CD4-positive, alpha-beta T cell treated with Interleukin-6 for 4 hours (primary cell): ENCODE measurements at places on chromosomes 1 and 21.

- no peak for DNase-seq
These were observed 8.1 kb downstream of the LRRC53 start for GRCh38 chr1:74504125-74504932.

GRCh38 chr1:109089242-109090015, 1.1 kb upstream of the TMEM167B start:
- peak; percentile 30 for DNase-seq

DNA sequence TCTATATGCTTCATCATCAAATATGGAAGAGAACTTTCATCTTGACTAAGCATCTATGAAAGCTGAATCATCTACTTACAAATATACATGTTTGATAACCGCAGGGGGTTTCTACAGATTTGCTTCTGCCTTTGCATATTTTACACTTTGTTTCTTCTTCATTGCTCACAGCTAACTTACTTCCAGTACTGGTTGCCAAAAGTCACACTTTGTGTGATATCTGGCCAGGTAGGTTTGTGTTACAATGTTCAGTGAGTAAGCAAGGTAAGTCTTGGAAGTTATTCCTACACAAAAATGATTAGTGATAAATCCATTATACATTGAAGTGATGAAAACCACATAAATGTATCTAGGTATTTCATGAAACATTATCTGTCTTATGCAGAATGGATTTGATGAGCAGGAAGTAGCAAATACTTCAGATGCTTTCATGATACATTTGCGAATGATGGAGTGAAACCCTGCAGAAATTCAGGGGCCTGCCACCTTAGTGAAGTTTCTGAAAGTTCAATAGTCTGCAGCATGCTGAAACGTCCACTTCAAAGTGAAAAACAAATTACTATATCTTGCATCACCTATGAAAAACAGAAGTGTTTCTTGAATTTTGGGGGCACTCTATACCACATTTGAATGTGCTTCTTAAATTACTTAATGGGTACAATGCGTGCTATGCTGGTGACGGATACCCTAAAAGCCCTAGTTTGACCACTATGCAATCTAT, 187.3 kb downstream of the ATP6V1G3 start:
- no peak for DNase-seq

GRCh38 chr1:2408859-2409276, 3.5 kb downstream of the PEX10 start:
- DNase-seq: no peak

GRCh38 chr1:32336963-32337675, 1.1 kb upstream of the MARCKSL1 start:
- DNase-seq: peak; percentile 42

- DNase-seq: no peak
These were observed 27.4 kb downstream of the TNFSF18 start for GRCh38 chr1:173023343-173023742.

DNA sequence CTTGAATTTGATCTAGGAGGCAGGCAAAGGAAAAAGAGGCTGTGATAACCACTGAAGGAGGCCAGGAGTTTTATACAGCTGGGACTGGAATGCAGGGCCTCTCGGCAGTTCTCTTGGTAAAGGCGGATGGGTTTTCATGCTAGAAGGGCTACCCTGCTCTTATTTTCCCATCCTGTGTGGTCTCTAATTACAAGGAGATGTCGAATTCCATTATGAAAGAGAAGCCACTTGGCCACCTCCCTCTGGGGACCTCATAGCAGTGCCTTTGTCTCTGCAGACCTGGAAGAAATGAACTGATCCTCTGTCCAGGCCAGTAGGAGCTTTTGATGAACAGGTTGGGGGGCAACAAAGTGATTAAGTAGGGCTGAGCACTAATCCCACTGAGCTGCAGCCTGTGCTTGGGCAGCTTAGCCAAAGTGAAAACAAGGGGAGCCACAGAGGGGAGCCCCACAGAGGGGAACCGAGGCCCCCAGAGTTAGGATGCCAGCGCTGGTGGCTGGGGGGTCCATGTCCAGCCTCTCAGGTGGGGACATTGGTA, 42.2 kb upstream of the BCAR3 start:
- DNase-seq: no peak

GRCh38 chr21:34693192-34693810, 24.5 kb downstream of the CLIC6 start:
- DNase-seq: peak; percentile 64

DNA sequence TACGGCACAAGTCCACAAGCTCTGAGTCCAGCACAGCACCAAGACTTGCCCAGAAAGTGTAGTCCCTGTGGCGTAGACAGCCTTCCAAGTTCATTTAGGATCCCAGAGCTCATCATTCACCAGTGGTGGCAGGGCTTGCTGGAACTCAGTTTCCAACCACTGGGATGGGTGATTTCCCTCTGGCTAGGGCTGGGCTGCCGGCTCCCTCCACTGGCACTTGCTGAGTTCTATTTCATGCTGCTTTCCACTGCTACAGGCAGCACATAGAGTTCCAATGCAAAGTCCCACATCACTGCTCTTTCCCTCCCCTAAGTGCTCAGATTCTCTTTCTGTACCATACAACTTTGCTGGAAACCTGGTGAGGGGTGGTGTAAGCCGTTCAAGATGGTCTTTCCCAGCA, 510.3 kb upstream of the TMPRSS15 start:
- DNase-seq: no peak

DNA sequence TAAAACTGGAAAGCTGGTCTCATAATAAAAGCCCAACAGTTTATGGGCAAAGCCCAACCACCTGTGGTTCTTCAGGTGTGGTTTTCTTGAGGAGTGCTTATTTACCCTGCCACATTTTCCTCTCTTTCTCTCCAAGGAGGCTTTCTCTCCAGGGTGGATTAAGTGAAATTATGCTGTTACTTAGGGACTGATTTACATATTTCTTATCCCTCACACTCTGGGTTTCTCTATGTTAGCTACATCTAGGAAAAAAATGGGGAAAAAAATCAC, 4.8 kb downstream of the TBX19 start:
- no peak for DNase-seq

GRCh38 chr1:7948960-7949359, 8.3 kb upstream of the TNFRSF9 start:
- DNase-seq: peak; percentile 42
